Activated CD4-positive, alpha-beta T cell treated with anti-CD3 and anti-CD28 coated beads for 4 hours (primary cell): ENCODE measurements at places on chromosomes 12 and 14.
A peak's percentile ranks its signal among the peaks of the same experiment; 100 is the strongest.

DNA sequence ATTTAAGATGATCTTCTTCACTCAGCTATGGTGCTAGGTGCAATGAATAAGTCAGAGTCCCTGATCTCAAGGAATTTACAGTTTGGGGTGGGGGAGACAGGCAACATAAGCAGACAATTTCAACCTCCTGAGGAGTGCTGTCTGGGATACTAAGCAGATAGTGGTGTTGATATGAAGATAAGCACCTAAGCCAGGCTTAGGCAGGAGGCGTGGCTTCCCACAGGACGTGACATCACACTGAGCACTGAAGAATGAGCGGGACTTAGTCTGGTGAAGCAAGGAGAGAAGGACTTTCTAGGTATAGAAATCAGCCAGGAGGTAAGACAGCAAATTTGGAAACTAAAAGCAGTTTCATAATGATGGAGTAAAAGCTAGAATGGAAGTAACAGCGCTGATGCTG lies 6.8 kb downstream of the PRPH start:
- no peak for DNase-seq

- no peak for DNase-seq
Measured at GRCh38 chr12:129193263-129193871, 340.1 kb downstream of the GLT1D1 start.

- DNase-seq = no peak
Measured at GRCh38 chr14:76193696-76194095, 42.0 kb downstream of the GPATCH2L start.

DNA sequence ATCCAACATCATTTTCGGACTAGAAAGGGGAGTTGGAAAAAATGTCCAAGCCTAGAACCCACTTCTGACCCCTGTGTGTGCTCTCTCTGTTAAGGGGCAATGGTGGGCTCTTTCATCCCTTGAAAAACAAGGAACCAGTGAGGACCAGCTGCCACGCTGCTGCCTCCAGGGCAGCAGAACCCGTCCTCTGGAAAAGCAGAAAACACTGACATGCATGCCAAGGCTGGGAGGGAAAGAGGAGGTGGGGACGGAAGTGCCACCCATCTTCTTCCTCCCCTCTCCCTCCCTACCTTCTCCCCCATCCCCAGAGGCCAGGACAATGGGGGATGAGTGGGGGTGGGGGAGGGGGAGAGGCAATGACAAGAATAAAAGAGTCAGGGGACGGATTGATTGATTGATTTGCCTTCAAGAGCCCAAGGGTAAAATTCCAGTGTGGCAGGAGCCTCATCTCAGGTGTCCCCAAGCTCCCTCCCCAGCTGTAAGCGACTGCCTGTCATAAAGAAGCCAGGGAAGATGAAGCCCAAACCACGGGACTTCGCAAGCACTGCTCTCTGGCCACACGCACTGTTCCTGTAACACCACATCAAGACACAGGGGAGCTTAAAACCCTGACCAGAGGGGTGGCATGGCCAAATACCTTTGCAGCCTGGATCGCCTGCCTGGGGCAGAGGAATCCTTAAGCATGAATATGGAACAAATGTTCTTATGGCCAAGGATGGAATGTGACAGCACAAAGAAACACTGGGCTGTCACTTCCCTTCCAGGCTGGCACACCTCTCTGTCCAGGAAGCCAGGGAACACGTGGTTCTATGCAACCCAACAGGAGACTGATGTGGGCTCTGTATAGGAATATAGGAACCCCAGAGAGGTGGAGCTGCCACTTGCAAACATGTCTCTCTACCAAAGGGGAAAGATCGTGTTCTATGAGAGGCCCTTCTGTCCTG lies 38.9 kb upstream of the BDKRB2 start:
- DNase-seq = no peak

DNA sequence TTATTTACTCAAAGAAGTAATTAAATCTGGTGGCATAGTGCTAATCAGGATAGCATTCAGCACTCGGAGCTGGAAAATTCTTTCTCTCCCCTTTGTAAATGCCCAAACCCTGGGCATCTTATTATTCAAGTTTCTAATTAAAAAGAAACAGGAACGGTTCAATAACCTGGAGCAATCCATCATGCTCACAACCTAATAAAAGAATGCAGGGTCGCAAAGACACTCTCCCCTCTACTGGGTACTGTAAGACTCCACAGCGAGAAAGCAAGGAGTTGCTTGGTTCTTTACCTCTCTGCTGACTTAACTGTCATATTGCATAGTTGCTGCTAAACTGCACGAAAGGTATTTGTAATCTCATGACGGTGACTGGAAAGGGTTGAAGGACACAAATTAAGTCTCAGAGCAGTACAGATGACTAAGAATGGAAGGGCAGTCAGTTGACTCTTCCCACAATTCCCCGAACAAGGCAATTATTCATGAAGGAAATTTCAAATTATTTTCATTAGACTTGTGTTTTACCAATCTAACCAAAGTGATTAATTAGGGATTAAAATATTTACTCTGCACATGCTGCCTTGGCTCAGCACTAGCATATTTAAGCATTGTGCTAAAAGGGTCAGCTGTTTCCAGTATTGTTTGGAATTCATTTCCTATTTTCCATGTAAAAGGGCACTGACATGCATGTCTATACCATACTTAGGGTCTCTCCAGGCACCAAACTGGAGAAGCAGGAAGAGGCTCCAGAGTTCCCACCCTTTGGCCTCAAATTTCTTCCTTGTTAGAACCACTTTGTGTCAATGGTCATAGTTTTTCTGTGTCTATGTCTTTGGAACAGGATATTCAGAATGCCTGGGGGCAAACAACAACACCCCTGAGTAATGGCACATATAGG lies 182.2 kb downstream of the EXOC5 start:
- no peak for DNase-seq

- no peak for DNase-seq
Measured at GRCh38 chr12:31387011-31387410, 61.1 kb upstream of the SINHCAF start.

DNA sequence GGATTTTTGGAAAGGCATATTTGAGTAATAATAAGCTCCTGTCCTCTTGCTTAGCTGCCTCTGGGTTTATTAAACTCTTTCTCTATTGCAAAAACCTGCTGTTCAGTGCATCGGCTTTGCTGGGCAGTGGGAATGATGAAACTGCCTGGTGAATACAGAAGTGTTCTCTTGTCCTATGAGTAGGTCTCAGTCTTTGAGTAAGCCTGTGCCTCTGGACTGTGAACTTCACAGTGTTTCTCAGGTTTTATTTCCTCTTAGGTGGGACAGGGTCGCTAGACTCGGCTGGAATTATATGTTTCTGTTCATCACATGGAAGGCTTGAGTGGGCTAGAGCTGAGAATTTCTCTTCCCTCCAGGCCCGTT lies 46.4 kb downstream of the CRADD start:
- DNase-seq = no peak

DNA sequence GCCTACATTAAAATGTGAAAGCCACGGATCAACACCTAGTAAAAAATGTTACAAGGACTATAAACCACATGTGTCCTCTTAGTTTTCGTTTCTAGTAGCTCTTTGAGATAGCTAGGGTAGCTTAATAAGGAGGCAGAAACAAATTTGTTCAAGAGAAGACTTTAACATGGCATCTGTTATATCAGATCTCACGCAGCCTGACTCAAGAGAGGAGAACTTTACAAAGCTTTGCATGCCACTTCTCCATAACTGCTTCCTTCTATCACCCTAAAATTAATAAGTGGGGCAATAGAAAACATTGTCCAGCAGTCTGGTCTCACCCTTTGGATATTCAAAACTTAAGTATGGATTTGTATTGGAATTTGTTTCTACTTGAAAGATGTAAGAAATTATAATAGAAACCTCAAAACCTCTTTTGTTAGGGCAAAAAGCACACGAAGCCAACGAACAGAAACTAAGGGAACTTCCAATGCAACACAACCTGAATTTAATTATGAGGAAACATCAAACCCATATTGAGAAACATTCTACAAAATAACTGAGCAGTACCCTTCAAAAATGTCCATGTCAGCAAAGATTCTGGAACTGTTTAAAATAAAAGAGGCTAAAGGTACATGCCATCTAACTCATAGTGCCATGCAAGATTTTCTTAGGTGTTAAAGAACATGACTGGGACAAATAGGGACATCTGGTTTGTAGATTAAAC lies 194.8 kb downstream of the LRIG3 start:
- DNase-seq = no peak

DNA sequence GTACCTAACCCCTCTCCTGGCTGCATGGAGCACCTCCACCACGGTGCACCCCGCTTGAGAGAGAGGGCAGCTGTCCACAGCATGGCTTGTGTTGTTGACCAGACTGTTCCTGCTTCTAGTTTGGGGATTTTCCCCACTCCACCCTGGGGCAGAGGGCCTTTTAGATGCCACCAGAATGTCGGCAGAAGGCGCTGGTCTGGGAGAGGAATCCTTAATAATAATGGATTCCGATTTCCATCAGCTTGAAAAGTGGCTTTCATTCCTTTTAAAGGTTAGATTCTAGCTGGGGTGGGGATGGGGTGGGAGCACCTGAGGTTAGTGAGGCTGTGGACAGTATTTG lies 1.8 kb downstream of the ESRRB start:
- DNase-seq = no peak

- DNase-seq = no peak
Measured at GRCh38 chr12:71397433-71397954, 42.1 kb upstream of the LGR5 start.

- DNase-seq = peak; percentile 26
Measured at GRCh38 chr14:49970474-49971147, 77.7 kb downstream of the ARF6 start.

GRCh38 chr12:105433804-105434203 lies 103.3 kb downstream of the C12orf75 start:
- DNase-seq = no peak

- no peak for DNase-seq
Measured at GRCh38 chr12:108734200-108734906, 3.0 kb upstream of the CORO1C start.

DNA sequence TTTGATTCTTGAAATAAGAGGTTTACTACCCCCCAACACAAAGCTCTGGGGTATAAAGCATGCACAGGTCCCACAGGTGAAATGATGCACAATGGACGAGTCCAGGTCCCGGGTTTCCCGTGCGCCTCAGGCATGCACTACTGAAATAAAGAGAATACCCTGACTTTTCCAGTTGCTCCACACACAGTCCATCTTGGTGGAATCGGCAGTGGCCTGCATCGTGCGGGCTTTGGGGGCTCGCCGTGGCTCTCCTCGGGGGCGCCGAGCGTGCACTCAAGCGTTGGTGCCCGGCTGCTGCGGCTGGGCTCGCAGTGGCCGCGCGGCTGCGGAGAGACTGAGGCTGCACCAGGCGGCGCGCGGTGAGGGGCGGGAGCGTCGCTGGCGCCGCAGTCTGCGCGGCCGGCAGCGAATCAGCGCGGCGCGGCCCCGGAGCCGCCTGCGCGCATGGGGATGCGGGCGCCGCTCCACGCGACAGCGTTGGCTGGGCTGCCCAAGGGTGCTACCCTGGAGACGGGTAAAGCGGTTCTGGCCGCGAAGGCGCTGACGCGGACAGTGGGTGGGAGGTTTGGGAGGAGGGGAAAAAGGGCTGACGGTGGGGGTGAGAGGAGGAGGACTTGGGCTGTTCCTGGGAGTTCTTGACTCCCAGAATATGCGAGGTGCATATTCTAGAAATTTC lies 53.8 kb upstream of the CCDC175 start:
- no peak for DNase-seq

DNA sequence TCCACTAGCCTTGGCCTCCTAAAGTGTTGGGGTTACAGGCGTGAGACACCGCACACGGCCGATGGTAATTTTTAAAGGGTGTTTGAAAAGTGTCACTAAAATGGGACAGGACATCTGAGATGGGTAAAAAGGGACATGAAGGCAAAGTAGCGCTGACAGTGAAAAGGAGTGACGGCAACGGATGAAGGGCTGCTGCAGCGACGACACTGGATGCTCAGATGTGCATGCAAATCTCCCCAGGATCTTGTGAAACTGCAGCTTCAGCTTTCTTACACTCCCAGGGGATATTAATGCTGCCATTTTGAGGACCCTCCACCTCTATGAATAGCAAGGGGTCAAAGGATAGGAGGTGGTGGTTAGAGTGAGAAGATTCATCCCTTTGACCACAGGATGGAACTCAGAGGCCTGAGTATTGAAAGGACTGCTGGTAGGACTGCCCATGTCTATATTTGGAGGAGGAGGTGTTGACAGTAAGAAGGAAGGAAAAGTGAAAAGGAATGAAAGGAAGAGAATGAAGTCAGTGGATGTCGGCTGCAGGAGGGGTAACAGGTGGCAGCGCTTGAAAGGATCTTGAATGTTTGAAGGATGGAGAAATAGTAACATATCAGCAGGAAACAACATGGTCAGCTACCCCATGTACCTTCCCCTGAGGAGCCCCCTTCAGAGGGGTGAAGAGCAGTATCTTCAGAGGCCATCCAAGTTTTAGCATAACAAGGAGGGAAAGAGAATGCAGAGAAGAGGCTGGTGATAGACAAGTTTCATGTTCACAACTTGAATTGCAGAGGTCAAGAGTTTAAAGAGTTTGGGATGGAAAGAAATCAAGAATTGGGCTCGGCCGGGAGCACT lies 37.1 kb downstream of the CLIP1 start:
- DNase-seq = no peak

GRCh38 chr14:104935955-104936354 lies 11.3 kb downstream of the PLD4 start:
- no peak for DNase-seq

- DNase-seq = no peak
Measured at GRCh38 chr12:3607039-3607720, 116.2 kb downstream of the PRMT8 start.

GRCh38 chr12:111767362-111768158 lies 827 bp downstream of the ALDH2 start:
- no peak for DNase-seq
